Effector CD4-positive, alpha-beta T cell (primary cell): ENCODE measurements at places on chromosomes 11 and 22.

DNA sequence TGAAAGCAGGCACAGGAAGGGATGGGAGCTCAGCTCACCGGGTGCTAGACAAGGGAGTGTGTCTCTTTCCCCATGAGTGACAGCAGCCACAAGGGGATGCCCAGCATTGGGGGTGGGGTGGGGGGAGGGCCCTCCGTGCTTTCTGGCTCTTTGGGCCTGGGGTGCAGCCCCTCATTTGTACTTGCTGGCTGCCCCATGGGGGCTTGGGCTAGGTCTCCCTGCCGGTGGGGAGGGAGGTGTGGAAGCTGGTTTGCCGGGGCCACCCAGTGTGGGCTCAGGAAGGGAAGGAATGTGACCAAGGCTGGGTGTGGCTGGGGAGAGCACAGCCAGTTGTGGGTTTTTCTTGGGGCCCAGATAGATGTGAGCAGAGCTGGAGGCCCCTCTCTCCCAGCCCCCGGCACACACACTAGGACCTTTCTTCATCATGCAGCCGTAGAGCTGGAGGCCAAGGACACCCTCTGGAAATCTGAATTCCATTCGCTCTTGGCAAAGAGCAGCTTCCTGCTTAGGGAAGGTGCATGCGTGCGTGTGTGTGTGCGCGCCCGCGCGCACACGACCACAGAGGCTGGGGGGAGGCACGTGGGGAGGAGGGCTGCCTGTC, 25.8 kb downstream of the KCNQ1OT1 start:
- DNase-seq, result no peak

DNA sequence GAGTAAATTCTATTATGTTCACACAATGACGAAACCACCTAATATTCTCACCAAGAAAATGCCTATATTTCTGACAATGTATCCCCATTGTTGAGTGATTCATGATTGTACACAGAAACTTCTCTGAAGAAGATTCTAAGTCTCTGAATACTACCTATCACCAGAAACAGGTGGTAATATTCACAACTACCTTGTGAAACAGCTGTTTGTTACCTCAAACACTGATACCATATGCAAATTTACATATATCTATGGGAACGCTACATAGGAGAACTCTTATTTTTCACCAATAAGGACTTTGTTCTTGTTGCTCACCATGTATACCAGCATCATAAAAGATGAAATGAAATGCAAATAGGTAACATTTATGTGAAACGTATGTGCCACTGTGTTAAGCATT, 59.3 kb downstream of the PDGFD start:
- DNase-seq, result no peak

DNA sequence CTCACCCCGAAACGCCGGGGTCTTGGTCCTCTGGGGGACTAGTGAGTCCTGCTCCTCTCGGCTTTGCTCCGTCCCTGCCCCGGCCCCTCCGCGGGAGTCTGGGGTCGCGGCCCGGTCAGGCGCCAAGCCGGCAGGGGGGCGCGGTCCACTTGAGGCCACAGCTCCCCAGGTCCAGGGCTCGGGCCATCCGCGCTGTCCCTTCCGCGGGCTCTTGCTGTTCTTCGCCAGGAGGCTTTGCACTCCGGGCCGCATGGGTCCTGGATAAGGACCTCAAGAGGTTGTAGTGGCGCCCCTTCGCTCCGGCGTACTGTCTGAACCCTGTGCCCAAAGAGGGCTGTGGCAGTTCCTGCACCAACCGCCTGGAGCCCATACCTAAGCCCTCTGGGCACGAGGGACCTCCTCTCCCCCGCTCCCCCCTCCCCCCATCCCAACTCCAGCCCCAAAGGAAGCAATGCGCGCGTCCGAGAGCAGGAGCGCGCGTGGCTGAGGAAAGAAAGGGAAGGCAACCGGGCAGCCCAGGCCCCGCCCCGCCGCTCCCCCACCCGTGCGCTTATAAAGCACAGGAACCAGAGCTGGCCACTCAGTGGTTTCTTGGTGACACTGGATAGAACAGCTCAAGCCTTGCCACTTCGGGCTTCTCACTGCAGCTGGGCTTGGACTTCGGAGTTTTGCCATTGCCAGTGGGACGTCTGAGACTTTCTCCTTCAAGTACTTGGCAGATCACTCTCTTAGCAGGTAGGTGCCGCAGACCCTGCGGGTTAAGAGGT, at the start of gene ADM:
Gene ADM (plus strand): TSS at position 579 of the 767 bp plus-strand sequence. CDS start 628 bp downstream, outside the sequence.
- DNase-seq, result no peak

- DNase-seq, result no peak
Measured at GRCh38 chr22:42793848-42794405, 63.1 kb downstream of the ARFGAP3 start.

GRCh38 chr22:33361581-33361980, 303.4 kb upstream of the SYN3 start:
- DNase-seq, result no peak

- no peak for DNase-seq
Measured at GRCh38 chr11:134592391-134592990, 180.4 kb upstream of the B3GAT1 start.

- no peak for DNase-seq
Measured at GRCh38 chr11:1573077-1573902, 1.2 kb upstream of the DUSP8 start.

GRCh38 chr11:96969251-96969650, 579.4 kb downstream of the JRKL start:
- no peak for DNase-seq
